Gastroesophageal sphincter (tissue), 4 donors: ENCODE measurements at places on chromosomes 2 and 18.

DNA sequence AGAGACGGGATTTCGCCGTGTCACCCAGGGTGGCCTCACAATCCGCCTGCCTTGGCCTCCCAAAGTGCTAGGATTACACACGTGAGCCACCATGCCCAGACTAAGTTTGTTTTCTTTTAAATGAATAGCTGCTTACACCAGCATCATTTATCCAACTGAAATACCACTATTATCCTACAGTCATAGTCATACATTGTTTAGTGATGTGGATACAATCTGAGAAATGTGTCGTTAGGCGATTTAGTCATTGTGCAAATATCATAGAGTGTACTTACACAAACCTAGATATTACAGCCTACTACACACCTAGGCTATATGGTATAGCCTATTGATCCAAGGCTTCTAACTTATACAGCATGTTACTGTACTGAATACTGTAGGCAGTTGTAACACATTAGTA is 10.3 kb downstream of the ZC3H15 start:
- ATAC-seq, result no peak

DNA sequence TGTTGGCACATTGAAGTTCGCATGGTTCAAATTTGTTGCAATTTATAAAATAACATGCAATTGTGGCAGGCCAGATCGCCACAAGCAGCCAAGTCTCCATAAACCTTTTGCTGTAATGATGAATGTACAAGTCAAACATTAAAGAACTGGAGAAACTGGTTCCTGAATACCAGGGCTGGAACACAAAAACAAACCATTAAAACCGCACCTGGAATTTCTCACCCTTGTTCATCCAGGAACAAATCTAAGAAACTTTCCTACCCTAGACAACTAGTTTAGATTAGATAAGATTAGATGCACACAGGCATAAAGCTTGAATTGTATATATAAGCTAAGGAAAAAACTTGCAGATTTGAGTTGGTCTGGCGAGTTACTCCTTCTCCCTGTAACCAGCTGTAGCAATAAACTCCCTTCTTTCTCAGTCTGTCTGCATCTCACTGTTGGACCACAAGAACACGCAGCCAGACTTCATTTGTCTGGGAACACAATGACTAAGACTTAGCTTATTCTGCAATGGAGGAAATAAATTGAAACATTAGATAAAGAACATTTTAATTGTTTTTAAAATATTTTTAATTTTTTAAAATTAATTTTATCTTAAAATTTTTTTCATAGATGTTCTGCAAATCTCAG is 1835.5 kb upstream of the LRRTM1 start:
- ATAC-seq, result no peak

DNA sequence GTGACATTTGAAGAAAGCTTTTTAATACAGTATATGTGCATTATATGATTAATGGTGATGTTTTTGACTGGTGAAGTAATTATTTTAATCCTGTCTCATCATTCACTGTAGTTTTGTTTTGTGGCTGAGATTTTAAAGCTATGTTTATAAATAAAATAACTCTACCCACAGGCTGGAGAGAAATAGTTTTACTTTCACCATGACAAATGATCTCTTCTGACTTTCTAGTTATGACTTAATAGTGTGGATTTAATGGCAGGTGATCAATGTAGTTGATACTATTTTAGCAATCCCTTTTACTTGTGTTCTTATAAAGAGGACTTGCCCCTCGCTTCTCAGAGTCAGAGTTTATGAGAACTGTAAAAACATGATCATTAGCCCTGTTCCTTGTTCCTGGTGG is 289.5 kb upstream of the SIX3 start:
- no peak for ATAC-seq

- ATAC-seq, result no peak
These were observed 8.9 kb downstream of the HNRNPA3 start for GRCh38 chr2:177221534-177221933.

GRCh38 chr2:159608723-159609308 is 7.5 kb downstream of the BAZ2B start:
- ATAC-seq, result no peak

DNA sequence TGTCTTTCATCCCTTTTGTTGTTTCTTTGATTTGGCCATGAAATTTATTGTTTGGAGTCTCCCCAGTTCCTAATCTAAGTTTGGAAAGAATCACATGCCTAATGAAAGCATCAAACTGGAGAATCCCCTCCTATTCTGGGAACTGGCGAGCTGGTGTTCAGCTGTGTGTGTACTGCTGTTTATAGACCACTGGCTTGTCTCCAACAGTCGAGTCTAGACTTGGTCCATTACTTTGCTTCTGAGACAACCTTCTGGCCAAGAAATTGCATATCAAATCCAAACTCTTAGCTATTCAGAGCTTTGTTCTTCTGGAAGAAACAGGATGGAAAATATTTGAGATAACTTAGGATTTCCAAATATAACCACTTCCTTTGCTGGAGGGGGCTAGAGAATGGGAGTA is 111.5 kb upstream of the THSD7B start:
- ATAC-seq, result no peak

DNA sequence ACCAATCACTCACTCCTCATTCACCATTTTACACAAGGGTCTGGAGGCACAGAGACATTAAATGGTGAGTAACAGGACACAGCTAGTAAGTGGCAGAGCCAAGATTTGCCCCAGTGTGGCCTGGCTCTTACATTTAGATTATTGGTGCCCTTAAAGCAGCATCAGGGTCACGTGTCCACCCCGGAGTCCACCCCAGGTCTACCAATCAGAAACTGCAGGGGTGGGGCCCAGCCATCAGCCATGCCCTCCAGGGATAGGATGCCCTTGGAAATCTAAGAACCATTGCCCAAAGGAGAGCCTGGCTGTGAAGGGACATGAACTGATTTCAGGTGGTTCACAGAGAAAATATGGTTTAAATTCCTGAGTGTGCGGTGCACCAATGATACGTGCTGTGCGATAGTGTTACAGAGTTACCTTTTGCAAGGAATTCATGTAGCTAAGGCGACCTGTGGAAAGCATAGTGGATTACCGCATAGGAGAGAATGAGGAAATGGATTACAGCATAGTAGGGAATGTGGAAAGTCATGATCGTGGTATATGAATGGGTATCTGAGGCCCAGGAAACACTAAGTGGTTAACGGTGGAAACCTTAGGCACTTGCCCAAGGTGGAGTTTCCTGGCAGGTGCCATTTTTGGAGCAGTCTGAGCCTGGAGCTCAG is 17.8 kb downstream of the IGFBP5 start:
- no peak for ATAC-seq

DNA sequence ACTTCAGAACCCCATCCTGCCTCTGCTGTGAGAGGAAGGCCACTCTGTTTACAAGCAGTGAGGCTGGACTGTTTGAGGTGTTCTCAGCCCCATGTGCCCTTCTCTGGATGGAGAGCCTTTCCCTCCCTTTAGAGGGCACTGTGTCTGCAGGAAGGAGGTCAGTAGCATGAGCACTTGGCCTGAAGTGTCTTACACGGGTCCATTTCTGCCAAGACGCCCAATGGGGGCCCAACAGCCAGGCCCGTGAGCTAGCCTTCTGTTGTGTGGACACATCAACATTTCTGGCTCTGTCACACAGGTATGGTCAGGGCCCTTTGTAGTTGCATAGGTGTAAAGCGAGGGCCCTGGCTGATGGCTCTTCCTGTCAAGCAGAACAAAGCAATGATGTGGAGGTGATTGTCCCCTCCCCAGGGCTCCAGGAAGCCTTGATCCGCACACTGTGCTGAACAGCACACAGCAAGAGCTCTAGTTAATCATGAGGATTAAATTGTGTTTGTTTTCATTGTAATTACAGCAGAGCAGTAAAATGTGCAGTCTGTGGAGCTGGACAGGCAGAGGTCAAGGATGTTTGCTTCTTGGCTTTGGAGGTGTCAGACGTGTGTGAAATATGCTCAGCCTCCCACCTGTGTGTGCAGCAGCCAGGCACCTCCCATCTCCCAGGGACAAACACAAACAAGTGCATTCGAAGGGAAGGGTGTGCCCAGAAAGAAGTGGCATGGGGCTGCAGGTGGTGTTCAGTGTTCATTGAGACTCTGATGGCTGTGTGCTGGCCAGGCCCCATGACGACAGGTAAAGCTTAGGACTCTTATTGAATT is 132.1 kb downstream of the SH3RF3 start:
- no peak for ATAC-seq

DNA sequence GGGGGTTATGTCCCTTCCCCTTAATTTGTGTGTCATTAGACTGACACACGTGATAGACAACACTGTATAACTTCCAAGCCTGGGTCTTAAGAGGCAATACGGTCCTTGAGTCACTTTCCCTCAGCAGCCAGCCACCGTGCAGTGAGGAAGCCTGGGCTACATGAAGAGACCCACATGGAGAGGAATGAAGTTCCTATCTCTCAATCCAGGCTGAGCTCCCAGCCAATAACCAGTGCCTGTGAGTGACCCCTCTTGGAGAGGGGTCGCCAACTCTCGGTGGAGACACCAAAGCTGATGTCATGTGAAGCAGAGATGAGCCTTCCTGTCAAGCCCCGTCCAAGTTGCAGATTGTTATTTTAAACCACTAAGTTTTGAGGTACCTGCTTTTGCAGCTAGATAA is 5.7 kb upstream of the WDSUB1 start:
- ATAC-seq, result no peak

DNA sequence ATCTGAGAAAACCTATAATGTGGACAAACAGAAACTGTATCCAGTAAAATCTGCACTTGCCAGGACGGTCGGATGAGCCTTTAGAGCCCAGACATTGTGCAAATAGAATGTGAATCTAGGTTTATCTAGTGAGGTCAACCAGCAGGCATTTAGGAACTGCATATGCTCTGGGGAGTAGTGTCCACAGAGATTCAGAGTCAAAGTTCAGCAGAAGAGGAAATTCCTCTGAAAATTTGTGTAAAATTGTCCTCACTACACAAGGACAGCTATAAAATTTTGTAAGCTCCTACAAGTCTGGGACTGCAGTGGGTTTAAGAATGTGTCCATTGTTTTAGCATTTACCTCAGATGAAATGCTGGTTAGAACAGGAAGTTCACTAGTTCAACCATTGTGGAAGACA is 9.8 kb upstream of the NDUFV2 start:
- ATAC-seq, result no peak
